NCI-H526 (cell line): ENCODE measurements at places on chromosomes 12 and 14.

DNA sequence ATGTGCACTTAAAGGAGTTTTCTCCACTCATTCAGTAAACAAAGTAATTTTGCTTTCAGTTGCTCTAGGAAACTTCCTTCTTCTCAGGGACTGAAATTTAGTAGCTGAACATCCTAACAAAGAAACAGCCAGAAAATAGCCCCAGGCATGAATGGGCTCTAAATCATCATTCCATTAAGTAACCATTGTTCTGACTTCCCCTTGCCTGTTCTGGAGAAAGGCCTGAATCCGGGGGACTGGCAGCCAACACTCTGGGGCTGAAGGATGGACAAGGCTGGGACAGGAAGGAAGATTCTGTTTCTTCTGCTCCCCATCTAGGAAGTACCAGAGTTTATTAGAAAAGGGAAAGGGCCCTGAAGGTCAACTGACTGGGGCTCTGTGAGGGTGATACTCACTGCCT lies 104.5 kb downstream of the ESRRB start:
- DNase-seq, result no peak

GRCh38 chr14:66403183-66403582 lies 83.0 kb upstream of the CCDC196 start:
- peak; percentile 58 for DNase-seq

DNA sequence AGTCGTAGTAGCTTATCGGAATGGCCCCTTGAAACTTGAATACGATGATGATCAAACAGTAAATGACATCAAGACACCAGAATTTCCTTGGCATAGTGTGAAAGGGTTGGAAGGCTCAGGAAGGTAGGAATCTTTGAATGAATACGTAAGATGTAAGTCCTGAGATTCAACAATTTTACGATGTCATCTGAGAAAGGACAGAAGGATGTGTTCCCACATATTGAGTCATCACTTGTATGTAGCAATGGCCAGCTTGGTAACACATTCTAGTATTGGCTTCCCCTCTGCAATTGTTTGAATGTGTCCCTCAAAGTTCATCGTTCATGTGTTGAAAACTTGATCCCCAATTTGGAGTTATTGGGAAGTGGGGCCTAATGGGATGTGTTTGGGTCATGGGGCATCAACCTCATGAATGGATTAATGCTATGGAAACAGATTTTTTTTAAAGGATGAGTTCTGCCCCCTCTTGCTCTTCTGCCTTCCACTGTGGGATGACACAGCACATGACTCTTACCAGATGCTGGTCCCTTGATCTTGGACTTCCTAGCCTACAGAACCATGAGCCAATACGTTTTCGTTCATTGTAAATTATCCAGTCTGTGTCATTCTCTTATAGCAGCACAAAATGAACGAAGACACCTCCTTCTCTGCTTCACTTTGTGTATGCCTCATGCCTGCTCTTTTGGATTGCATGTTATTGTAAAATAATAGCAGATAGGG lies 284.6 kb downstream of the BCAT1 start:
- no peak for DNase-seq

DNA sequence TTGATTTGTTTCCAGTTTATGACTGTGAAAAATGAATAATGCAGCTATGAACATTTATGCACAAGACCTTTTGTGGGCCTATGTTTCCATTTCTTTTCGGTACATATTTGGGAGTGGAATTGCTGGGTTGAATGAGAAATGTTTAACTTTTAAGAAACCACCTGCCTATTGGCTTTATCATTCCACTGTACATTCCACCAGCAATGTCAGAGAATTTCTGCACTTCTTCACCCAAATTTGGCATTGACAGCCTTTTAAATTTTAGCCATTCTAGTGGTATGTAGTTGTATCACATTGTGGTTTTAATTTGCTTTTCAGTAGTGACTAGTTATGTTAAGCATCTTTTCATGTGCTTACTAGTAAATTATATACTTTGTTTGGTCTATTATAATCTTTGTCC lies 317.0 kb upstream of the TMTC1 start:
- DNase-seq, result no peak

DNA sequence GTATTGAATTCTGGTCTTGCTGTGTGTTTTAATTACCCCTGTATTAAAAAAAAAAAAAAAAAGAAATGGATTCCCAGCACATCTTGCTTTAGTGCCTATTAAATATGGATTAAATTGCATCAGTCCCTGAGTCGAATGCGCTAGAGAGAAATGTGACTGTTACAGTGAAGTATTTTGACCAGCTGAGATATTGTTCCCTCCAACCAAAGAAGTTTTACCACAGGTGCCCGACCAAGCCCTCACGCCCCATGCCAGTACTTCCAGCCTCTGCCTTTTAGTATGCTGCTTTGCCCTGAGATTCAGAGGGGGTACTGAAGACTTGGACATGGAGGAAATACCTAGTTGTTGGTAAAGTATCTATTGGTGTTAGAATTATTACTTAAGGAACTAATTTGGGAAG lies 159.7 kb downstream of the TTLL5 start:
- no peak for DNase-seq

DNA sequence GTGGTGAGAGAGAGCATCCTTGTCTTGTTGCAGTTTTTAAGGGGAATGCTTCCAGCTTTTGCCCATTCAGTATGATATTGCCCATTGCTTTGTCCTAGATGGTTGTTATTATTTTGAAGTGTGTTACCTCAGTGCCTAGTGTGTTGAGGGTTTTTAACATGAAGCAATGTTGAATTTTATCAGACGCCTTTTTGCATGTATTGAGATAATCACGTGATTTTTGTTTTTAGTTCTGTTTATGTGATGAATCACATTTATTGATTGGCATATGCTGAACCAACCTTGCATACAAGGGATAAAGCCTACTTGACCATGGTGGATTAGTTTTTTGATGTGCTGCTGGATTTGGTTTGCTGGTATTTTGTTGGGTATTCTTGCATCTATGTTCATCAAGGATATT lies 302.3 kb upstream of the G2E3 start:
- DNase-seq, result no peak

DNA sequence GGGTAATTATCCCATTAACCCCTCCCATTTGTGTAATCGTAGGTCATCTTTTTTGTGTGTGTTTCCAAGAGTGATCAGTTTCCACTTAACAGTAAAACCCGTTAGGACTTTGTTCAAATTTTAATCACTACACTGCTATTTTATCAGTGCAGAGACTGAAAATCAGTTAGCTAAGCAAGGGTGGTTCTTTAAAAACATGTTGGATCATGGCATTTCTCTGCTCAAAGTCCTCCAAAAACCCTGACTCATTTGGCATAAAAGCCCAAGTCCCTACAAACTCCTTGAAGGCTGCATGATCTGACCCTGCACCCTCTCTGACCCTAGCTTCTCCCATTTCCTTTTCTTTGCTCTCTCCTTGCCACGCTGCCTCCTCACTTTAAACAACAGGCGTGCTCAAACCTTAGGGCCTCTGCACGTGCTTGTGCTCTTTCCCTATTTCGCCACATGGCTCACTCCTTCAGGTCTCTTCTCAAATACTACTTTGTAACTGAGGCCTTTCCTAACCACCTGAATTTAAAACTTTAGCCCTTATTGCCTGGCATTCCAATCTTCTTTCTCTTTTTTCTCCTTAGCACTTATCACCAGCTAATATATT lies 13.2 kb upstream of the OVCH1 start:
- DNase-seq, result no peak

GRCh38 chr12:52496590-52497071 lies 3.6 kb upstream of the KRT6A start:
- DNase-seq, result no peak

DNA sequence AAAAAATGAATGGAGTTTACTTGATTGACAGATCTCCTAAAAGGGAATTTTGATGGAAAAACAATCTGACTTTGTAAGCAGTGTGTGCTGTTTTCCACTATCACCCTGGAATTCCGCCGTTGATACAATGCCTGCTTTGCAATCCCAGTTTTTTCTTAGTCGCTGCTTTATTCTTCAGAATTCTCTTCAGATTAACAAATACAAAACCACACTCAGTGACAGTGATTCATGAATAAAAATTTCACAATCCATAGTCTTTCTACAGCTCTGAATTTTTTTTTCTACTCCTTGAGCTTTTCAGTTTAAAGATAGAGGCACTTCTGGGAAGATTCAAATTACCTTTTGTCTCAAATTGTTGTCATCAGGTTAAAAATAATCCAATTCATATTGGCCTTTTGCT lies 44.6 kb upstream of the KITLG start:
- DNase-seq, result no peak
